Right lung (tissue), 10 donors: ENCODE measurements at places on chromosomes 2 and 18. TPM values are rescaled to one million over a fixed set of nuclear protein-coding genes. Genes with fewer than 3 reads are reported as not detected.

Gene LPIN1
- 23.0 TPM for polyA plus RNA-seq

Gene PNPT1
- 23.9 TPM for polyA plus RNA-seq

Gene TPO
- 0.11 TPM for polyA plus RNA-seq

Gene PLCL1
- 11.5 TPM for polyA plus RNA-seq

Gene ASTL
- polyA plus RNA-seq: 0.13 TPM

Gene SERPINB3
- polyA plus RNA-seq: not detected

Gene UGT1A3
- polyA plus RNA-seq: not detected

Gene AOX1
- polyA plus RNA-seq: 13.3 TPM

Gene DHRS9
- polyA plus RNA-seq: 0.28 TPM

Gene CTNNA2
- 0.15 TPM for polyA plus RNA-seq

Gene CGREF1
- 0.45 TPM for polyA plus RNA-seq

Gene POTEC
- polyA plus RNA-seq: not detected

Gene CFAP65
- 4.5 TPM for polyA plus RNA-seq

Gene COPS8
- 77.0 TPM for polyA plus RNA-seq
